ENCODE measurements at places on chromosomes 7 and 10. TPM values are rescaled to one million over a fixed set of nuclear protein-coding genes. Genes with fewer than 3 reads are reported as not detected.
A peak's percentile ranks its signal among the peaks of the same experiment; 100 is the strongest.

DNA sequence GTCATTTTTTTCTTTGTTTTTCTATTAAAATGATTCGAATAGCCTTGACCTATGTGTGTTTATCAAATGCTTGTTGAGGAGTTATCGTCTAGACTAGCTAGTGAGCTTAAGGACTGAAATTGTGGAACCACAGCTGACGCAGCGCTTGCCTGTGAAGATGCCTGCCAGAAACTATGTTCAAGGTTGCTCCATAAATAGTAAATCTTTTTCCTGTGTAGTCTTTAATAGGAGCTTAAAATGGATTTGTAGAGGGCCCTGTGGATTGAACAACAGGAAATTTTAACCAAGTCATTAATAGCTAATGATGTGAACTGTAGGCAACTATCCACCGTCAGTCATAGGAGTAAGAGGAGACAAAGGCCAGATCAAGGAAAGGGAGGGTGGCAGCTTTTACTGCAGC, 145.1 kb downstream of the GNAI1 start:
- peaks cover 15% of the 10 kb centered on the region for H3K4me1 ChIP-seq
- no peaks in the 10 kb centered on the region for H3K27me3 ChIP-seq
- H3K36me3 ChIP-seq: no peaks in the 10 kb centered on the region
- no peak overlapping the region for H3K27ac ChIP-seq

GRCh38 chr7:151039850-151040548, 8.3 kb upstream of the ASIC3 start:
- no peak overlapping the region for H3K4me3 ChIP-seq
- H3K4me1 ChIP-seq: peaks cover 19% of the 10 kb centered on the region
- H3K36me3 ChIP-seq: peaks cover 49% of the 10 kb centered on the region
- no peak overlapping the region for H3K27ac ChIP-seq
- H3K27me3 ChIP-seq: no peaks in the 10 kb centered on the region

GRCh38 chr10:112986544-112987190, 36.6 kb downstream of the TCF7L2 start:
- no peak overlapping the region for H3K27ac ChIP-seq
- H3K36me3 ChIP-seq: peaks cover 4% of the 10 kb centered on the region
- DNase-seq: no peak
- H3K27me3 ChIP-seq: no peaks in the 10 kb centered on the region

- no peak overlapping the region for H3K4me3 ChIP-seq
- DNase-seq: no peak
- no peaks in the 10 kb centered on the region for H3K4me1 ChIP-seq
- no peaks in the 10 kb centered on the region for H3K36me3 ChIP-seq
Observed at GRCh38 chr10:70981171-70981836, 92.9 kb upstream of the PCBD1 start.

DNA sequence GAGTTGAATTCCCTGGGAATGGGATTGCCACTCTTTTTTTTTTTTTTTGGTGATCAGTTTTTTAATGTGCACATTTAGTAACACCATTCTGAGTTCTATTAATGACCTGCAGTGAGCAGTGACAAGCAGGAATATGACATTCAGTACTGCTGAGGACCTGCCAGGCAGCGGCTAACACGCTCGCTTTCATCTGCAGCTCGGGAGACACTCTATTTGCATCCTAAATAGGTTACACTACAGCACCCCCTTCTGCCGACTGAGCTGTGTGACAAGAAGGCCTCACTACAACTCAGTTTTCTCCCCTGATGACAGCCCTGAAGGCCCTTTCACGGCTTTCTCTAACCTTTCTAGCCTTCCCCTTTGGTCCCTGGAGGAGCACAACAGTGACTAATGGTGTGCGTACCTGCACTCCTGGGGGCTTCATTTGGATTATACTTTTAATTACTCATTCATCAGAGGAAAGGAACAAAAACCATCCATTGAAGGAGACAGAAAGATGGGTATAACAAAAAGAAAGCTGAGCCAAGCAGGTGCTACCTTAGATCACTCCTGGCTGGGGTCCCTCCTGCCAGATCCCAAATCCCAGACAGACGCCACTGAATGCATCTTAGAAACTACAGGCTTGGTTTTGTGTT, 872.4 kb downstream of the LRMDA start:
- H3K36me3 ChIP-seq: no peaks in the 10 kb centered on the region
- DNase-seq: peak; percentile 77

Gene GIMAP6
- total RNA-seq: 69.3 TPM

Gene CDC14C
- not detected for total RNA-seq

Gene AKR1C8
- 0.83 TPM for total RNA-seq

Gene GARIN1A
- 3.4 TPM for total RNA-seq

All from lower lobe of right lung (tissue), 2 donors.